ENCODE measurements at places on chromosomes 6 and 20. TPM values are rescaled to one million over a fixed set of nuclear protein-coding genes. Genes with fewer than 3 reads are reported as not detected.

The SYNDIG1 gene
- not detected for total RNA-seq

GRCh38 chr6:34056305-34057108 is 89.4 kb downstream of the GRM4 start:
- DNase-seq, result no peak

DNA sequence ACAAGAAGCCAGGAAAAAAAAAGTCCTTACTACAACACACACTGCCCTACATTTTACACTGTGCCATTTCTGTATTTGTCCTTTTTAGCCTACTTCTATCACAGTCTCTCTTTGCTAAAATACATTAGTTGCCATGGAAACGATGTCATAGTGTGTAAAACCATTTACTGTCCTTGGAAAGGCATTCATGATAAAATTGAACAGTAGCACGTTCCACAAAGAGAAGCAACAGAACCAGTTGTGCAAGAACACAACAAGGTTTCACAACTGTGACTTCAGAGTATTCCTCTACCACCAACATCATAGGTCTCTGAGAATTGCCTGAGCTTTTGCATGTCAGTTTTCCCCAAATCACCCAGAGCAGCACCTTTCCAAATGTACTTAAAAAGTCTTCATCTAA is 20.5 kb downstream of the FYN start:
- DNase-seq, result no peak

The WFDC12 gene
- not detected for total RNA-seq

DNA sequence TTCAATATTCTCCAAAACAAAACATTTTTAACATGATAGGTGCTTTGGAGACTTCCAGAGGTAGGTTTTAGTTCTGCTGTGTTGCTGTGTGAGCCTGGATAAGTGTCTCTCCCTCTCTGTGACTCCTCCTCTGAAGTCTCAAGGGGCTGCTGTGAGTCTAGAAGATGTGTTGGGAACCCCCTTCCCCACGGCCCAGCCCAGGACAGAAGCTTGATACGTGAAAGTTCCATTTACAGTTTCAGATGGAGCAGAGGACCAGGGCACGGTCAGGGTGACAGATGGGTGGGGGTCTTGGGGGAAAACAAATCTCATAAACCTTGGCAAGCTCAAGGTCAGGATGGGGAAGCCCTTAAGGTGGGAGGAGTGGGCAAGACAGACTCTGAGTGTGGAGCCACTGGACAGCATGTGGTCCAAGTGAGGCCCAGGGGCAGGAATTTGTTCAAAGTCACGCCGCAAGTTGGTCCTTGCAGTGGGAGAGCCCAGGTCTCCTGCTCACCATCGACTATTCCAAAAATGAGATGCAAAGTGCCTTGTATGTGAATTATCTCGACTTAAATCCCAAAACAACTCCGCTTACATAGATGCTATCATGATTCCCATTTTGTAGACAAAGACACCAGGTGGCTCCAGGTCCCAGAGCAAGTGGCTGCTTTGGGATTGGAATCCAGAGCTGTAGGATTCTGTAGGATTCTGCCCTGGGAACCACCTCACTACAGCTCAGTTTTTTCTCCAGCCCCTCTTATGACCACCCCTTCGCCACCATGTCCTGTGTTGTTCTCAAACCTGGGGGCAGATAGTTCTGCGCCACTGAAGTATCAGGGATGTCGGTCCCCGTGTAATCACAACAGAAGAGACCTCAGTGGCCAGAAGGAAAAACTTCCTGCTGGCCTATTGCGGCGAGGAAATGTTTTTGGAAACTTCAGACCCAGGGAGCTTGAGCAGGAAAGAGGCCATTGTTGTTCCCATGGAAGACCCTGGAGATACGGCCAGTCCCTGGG is 1.9 kb downstream of the TGM2 start:
- no peak for DNase-seq

All from dermis microvascular lymphatic vessel endothelial cell (primary cell).